Umbilical cord (tissue), 2 donors: ENCODE measurements at places on chromosomes 4 and X. TPM values are rescaled to one million over a fixed set of nuclear protein-coding genes. Genes with fewer than 3 reads are reported as not detected.

DNA sequence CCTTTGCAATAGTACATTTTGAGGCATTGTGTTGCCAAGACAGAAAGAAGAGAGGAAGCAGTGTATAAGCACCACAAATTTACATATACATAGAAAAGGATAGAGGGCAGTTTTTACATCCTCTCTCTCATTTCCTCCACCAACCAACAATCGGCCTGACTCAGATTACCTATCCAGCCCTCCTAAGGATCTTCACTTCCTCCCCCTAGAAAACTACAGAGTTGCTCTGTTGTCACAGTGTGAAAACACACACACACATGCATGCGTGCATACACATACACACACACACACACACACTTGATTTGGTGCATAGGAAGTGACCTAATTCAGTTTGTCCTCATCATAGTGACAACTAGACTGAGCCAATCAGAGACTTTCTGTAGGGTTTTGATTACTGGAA, 98.8 kb upstream of the SPRY1 start:
- DNase-seq = no peak

GRCh38 chr4:91064157-91064853, 937.1 kb downstream of the CCSER1 start:
- peak; percentile 98 for DNase-seq

The RBMX gene
- 153 TPM for total RNA-seq

DNA sequence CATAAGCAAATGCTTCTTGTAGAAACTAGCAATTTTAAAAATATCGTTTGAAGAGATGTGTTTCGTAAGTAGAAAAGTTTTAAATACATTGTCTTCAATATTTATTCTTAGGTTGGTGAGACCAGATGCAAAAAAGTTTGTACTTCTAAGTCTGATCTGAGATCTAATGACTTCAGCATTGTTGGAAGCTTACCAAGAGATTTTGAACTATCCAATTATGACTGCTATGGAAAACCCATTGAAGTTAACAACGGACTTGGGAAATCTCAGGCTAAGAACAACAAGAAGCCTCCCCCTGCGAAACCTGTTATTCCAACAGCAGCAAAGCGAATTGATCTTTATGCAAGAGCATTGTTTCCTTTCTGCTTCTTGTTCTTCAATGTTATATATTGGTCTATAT, 50.2 kb upstream of the GRIA2 start:
- peak; percentile 13 for DNase-seq

The ACE2 gene
- total RNA-seq = 0.24 TPM

The RFC1 gene
- 45.5 TPM for total RNA-seq

The ZIC3 gene
- total RNA-seq = 0.72 TPM

- DNase-seq = no peak
These were observed 47.0 kb downstream of the PRPS1 start for GRCh38 chrX:107675365-107675654.

- DNase-seq = peak; percentile 8
These were observed 759.1 kb upstream of the POU3F4 start for GRCh38 chrX:82748906-82749505.

DNA sequence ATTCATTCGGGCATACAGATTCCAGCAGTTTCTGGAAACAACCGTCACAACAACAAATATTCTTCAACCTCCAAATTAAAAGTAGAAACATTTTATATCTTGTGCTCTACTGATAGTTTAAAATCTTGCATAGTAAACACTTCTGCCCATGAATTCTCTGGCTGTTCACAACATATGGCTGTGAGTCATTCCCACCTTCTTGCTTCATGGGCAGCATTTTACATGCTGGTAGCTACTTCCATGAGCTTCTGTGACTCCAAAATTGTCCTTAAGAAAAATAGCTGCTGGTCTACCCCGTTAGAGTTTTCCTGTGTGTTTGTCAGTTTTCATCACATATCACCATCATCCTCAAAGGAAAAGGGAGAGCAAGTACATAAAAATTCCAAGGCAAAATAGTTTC, 22.7 kb downstream of the PNPLA4 start:
- DNase-seq = no peak

The DCAF8L2 gene
- 0.24 TPM for total RNA-seq

DNA sequence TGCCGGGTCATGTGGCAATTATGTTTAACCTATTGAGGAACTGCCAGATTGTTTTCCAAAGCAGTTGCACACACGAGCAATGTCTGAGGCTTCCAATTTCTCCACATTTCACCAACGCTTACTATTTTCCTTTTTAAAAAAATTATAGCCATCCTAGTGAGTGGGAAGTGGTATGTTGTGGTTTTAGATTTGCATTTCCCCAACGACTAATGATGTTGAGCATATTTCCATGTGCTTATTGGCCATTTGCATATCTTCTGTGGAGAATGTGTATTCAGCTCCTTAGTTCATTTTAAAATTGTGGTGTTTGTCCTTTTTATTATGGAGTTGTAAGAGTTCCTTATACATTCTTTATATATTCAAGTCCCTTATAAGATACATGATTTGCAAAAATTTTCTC, 60.2 kb downstream of the MTMR1 start:
- DNase-seq = no peak

The DGAT2L6 gene
- 0.96 TPM for total RNA-seq

The ARHGEF9 gene
- 45.0 TPM for total RNA-seq

DNA sequence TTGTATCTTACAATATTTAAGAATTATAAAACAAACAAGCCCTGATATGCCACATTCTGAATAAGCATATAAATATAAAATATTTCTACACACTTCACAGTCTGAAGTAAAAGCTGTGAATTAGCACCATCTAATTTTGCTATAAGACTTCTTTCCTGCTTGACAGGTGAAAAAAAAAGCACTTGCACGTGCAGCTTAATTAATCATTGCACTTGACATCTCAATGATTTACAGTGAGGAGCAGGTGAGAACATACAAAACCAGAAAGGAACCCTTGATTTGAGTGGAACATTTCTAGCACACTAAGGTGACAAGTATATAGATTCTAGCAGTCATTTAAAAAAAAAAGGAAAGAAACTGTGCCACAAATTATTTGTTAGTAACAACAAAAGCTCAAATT, 47.9 kb downstream of the CHIC2 start:
- no peak for DNase-seq
